ENCODE measurements at places on chromosomes 1 and 21. TPM values are rescaled to one million over a fixed set of nuclear protein-coding genes. Genes with fewer than 3 reads are reported as not detected.

DNA sequence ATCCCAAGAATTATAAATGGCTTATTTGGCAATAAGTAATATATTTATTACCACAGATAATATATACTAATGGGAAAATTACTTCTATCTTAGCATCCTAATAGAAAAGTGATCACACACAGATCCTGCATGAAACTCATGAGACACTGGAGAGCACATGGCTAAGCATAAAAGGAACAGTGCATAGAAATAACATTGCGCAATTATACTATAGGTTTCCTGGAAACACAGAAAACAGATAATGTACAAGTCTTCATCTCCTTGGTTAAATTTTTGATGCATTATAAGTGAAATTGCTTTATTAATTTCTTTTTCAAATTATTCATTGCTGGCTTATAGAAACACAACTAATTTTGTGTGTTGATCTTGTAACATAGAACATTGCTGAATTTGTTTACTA is 210.4 kb downstream of the USH2A start:
- no peaks in the 10 kb centered on the region for H3K36me3 ChIP-seq
- no peak for DNase-seq

GRCh38 chr1:53678046-53678445 is 60.9 kb downstream of the GLIS1 start:
- no peak for DNase-seq
- H3K4me1 ChIP-seq = peaks cover 4% of the 10 kb centered on the region
- H3K4me3 ChIP-seq = no peak overlapping the region

GRCh38 chr1:116259663-116260062 is 113.4 kb upstream of the ATP1A1 start:
- no peak overlapping the region for H3K27ac ChIP-seq
- H3K4me1 ChIP-seq = peaks cover 15% of the 10 kb centered on the region
- no peaks in the 10 kb centered on the region for H3K36me3 ChIP-seq
- H3K4me3 ChIP-seq = no peak overlapping the region
- H3K27me3 ChIP-seq = no peaks in the 10 kb centered on the region
- DNase-seq = no peak

DNA sequence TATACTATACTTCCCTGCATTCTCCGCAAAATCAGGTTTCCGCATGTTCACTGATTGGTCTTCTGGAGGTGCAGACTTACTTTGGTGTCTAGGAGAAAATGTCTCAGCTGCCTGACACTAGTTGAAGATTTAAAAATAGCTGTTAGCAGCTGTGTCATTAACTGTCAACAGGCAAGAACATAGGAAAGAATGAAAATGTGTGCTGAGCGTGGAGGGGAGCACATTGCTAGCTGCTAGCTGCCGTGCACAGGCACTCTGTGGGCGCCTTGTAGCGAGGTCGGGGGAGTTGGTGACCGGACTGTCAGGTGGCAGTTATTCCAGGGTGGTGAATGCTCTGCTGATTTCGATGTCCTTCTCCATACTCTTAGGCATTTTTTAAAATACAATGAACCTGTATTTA is 5.2 kb downstream of the FAAH start:
- no peak for DNase-seq
- H3K4me3 ChIP-seq = no peak overlapping the region
- H3K27ac ChIP-seq = no peak overlapping the region
- no peaks in the 10 kb centered on the region for H3K4me1 ChIP-seq

GRCh38 chr21:17250778-17251241 is 262.0 kb upstream of the CXADR start:
- H3K27me3 ChIP-seq = no peaks in the 10 kb centered on the region
- H3K27ac ChIP-seq = no peak overlapping the region
- H3K36me3 ChIP-seq = no peaks in the 10 kb centered on the region
- DNase-seq = no peak
- no peaks in the 10 kb centered on the region for H3K4me1 ChIP-seq
- H3K4me3 ChIP-seq = no peak overlapping the region

The FCRL1 gene
- total RNA-seq = not detected

The KCNK2 gene
- not detected for total RNA-seq

The CTSS gene
- total RNA-seq = 5.4 TPM
